Stimulated activated CD4-positive, alpha-beta T cell treated with anti-CD3 and anti-CD28 coated beads, Interleukin-12 subunit alpha, Interleukin-12 subunit beta, amount 100 ng/mL, for 48 hours (primary cell): ENCODE measurements at places on chromosomes 4 and X.

DNA sequence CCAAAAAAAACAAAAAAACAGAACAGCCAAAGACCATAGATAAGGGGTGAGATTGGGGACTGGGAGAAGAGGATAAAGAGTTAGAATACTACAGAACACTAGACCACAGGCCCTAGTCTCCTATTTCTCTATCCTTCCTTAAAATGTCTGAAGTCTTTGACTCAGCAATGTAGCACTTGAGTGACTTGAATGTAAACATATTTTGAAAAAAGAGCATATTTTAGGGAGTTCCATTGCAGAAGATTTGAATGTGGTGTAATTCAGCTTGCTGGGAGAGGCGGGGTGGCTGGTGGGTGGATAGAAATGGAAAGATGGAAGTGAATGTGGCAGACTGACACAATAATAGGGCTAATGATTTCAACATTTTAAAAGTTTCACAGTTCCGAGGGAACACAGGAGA, 144.9 kb downstream of the CHIC2 start:
- no peak for DNase-seq

GRCh38 chr4:39571054-39571453, 43.8 kb upstream of the UGDH start:
- DNase-seq, result no peak

GRCh38 chrX:22527302-22527701, 254.6 kb downstream of the CBLL2 start:
- DNase-seq, result no peak

DNA sequence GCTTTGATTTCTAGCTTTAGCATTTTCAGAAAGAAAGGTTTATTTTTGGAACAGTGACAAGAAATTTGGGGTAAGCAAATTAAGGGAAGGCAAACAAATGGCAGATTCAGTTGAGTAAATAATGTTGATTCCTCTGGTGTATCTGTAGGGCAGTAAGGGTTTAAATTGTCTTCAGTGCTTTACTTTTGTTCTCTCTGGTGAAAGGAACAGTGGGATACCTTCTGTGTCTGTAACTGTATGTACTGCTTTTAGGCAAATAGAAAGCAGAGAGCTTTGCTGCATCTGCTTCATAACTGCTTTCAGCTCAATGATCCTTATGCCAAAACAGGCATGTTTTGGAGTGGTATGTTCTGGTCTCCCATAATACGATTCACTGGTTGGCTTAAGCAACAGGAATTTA, 932.1 kb upstream of the SLIT2 start:
- no peak for DNase-seq

GRCh38 chr4:56425518-56425917, 9.9 kb downstream of the PPAT start:
- no peak for DNase-seq
